Omental fat pad (tissue), 4 donors: ENCODE measurements at places on chromosomes 1 and 21.

DNA sequence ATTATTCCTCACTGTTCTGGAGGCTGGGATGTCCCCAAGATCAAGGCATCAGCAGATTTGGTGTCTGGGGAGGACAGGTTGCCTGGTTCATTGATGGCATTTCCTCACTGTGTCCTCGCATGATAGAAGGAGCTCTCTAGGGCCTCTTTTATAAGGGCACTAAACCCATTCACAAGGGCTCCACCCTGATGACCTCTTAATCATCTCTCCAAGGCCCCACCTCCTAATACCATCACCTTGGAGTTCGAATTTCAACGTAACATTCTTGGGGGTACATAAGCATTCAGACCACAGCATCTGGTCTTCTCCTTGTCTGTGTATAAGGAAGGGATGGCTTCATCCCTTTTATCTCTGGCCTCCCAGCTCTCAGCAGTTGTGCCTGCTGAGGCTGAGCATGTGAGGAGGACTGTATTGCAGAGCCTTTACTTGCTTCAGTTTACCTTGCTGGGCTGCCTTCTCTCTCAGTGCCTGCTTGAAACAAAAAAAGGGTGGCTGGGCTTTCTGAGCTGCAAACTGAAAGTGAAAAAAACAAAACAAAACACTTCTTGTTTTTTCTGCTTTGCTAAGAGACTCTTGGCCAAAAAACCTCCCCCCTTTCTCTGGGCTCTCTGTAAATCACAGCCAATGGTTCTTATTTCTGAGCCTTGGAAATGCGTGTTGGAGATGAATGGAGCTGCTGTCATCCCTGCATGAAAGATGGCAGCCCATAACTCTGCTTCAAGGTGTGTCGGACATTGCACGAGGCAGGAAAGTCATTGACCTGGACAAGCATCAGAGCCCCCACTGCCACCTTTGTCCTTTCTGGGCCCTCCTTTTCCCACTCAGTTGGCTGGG lies 75.8 kb downstream of the RHOU start:
- DNase-seq, result no peak

GRCh38 chr1:167043752-167044488 lies 46.3 kb downstream of the GPA33 start:
- no peak for DNase-seq

GRCh38 chr1:117615474-117615873 lies 9.6 kb downstream of the TENT5C start:
- no peak for DNase-seq

DNA sequence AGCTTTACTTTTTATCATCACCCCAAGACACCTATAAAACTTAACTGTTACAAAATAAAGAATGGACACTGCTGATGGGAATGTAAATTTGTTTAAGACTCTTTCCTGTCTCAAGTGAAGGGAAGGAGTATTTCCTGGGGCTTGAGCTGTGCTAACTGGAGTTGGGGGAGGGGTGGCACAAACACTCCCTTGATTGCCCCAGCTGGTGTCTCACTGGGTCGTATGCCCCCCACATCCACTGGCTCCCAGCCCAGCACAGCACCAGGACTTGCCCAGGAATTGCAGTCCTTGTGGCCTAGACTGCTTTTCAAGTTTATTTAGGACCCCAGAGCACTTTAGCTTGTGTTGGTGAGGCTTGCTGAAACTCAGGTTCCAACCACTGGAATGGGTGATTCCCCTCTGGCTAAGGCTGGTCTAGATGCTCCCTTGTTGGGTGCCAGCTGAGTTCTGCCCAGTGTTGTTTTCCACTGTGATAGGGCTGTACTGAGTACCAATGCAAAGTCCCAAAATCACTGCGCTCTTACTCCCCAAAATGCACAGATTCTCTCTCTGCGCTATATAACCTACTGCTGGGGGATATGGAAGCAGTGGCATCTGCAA lies 49.1 kb upstream of the DR1 start:
- DNase-seq, result no peak

DNA sequence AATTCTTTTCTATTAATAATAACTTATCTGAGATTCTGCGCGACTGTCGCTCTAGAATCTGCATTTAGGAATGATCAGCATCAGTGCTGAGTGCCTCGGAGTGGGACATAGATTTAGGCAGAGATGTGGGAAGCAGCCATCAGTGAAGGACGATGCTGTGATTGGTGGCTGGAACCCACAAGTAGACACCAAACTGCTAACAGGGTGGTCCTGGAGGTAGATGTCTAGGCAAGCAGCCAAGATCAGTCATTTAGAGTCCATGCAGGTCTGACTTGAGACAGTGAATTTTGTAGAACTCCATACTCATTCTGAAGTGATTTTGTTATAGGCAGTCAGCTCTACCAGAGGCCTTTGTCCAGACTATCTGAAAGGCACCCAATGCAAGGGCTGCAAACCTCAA lies 51.8 kb upstream of the LYST start:
- no peak for DNase-seq

DNA sequence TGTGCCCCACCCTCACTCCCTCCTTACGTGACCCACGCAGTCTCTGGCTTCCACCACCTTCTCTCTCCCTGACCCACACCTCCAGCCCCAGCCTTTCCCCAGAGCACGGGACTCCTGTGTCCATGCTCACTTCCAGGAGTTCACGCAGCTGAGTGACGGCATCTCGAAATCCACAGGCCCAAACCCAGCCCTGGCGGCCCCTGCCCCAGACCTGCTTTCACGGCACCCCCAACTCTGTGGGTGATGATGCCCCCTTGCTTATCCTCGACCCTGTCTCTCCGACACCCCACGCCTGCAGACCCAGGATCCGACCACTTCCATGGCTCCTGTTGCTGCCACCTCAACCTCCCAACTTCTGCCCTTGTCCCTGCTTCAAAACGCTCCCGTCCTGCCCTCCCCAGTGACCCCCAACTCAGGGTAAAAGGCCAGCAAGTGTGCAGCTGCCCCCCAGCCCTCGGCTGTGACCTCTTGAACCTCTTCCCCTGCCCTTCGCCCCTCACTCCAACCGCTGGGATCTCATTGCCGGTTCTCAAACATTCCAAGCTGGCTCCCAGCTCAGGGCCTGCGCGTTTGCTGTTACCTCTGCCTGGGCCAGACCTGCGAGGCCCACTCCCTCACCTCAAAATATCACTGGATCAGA lies 30.4 kb upstream of the LAPTM5 start:
- no peak for DNase-seq

DNA sequence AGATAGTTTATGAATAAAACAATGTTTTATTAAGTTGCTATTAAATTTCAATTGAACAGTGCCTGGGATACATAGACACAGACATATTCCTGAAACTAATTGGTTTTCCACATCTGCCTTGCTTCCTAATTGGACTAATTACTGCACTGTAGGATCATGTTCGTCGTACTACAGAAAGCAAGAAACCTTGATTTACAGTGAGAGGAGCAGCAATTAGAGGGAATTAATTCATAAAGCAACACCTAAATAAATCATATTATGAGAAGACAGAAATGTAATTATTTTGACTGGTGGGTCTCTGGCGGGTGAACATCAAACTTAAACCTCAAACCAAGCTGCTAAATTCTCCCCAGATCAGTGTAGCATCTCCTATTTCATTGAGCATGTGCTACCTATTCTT lies 124.6 kb upstream of the CAMK1G start:
- DNase-seq, result no peak

- DNase-seq, result no peak
Measured at GRCh38 chr1:167899253-167899681, 14.7 kb downstream of the ADCY10 start.

DNA sequence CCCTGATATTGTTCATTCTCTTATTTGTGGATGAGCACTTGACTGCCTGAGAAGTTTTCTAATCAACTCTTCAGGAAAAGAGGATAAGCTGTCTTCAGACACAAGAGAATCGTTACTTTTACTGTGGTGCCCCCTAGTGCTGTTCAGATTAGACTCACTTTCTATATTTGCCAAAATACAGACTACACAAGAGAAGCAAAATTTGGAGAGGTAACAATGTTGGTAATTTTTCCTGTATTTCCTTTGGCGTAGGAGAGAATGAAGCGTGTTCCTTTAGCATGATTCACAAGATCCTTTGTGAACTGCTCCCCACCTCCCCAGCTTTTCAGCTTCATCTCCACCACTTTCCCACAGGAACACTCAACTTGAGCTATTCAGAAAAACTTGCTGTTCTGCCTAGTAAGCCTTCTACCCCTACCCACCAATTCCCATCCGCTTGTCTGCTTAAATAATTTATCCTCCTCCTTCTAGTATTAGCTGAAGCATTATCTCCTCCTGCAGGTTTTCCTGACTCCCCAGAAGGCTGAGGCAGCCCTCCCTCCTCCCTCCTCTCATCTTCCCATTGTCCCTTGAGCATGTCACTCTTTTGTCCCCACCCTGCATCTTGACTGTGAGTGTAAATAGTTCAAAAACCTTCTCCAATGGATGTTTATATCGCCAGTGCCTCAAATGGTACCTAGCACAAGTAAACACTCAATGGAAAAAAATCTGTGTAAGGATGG lies 4.5 kb downstream of the TNFSF4 start:
- no peak for DNase-seq

GRCh38 chr1:11157867-11158266 lies 31.3 kb upstream of the ANGPTL7 start:
- no peak for DNase-seq

DNA sequence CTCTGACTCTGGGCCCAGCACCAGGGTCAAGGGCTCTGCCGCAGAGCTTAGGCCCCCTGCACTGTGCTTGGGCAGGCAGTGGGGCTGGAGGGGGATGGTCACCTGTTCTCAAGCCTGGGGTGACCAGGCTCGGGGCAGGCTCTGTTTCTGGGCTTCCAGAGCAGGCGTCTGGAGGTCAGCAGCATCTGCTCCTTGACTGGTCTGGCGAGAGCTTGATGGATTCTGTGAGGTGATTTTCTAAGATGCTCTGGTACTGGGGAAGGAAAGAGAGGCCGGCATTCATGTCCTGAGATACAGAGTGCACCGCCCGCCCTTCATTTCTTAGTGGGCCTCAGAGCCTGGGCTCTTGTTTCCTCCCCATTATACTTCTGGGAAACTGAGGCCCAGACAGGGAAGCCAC lies 24.5 kb downstream of the RAB7B start:
- DNase-seq, result peak; percentile 8

- DNase-seq, result no peak
Measured at GRCh38 chr21:41901099-41901498, 22.0 kb upstream of the PRDM15 start.

DNA sequence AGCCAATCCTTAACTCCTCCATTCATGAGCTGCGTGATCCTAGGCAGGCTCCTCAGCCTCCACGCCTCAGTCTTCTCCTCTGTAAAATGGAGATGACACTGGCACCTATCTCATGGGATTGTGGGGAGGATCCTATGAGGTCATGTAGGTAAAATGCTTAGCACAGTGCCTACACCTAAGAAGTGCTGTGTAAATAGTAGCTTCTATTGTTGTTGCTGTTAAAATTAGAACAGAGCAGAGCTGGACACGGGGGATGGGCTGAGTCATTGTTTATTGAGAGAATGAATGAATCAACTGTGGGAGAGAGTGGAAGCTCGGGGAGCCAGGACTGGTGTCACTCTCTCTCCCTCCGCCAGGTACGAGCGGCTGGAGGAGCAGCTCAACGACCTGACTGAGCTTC lies 43.0 kb downstream of the TMCC2 start:
- DNase-seq, result no peak

DNA sequence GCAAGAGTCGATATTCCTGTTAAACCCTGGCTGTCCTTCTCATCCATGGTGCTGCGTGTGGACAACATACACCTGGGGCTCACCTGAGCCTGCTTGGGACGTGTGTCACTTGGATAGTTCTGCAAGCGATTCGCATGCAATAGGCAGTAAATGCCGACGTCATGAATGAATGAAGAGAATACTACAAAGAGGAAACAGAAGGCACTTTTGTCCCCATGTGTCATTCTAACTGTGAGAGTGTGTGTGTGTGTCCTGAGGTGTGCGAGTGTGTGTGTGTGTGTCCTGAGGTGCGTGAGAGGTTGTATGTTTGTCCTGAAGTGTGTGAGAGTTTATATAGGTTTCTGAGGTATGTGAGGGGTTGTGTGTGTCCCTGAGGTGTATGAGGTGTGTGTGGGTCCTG lies 647 bp upstream of the TCP10L start:
- no peak for DNase-seq

DNA sequence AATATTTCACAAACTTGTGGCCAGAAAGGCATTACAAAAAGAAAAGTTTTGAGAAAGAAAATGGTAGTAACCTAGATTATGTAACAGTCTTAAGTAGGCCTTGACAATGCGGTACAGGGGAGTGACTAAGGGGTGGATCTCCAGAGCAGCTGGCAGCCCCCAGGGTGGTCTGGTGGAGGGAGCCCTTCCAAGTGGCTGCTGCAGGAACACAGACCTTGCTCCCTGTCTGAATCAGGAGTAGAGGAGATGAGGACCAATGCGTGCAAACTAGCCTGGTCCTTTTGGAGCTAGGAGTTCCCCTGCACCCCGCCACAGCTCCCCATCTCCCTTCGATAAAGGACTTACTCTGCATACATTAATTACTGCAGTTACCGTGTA lies 189.0 kb downstream of the NFIA start:
- DNase-seq, result no peak

DNA sequence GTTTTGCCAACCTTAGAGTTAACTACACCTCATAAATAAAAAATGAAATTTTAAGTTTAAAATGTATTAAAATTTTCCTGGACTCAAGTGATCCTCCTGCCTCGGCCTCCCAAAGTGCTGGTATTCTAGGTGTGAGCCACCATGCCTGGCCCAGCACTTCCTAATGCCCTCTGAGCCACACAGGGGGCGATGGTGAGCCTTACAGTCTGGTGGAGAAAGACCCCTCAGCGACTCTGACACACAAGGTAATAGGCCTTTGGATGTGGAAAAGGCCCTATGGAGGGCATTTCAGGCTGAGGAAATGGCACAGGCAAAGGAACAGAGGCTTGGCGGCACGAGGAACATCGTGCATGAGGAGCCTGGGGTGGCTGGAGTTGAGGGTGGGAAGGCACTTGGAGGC lies 6.7 kb downstream of the CITED4 start:
- no peak for DNase-seq

- no peak for DNase-seq
Measured at GRCh38 chr1:64161357-64161941, 42.0 kb upstream of the UBE2U start.

DNA sequence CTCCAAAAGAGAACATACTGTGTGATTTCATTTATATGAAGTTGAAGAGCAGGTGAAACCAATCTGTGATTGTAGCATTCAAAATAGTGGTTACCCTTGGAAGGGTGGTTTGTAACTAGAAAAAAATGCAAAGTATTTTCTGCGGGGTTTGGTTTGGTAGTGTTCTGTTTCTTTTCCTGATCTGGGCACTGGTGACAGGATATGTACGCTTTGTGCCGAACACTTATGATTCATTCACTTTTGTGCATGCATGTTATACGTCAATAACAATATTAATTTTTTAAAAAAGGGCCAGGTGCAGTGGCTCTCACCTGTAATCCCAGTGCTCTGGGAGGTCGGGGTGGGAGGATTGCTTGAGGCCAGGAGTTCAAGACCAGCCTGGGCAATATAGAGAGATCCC lies 63.8 kb downstream of the CD34 start:
- no peak for DNase-seq

DNA sequence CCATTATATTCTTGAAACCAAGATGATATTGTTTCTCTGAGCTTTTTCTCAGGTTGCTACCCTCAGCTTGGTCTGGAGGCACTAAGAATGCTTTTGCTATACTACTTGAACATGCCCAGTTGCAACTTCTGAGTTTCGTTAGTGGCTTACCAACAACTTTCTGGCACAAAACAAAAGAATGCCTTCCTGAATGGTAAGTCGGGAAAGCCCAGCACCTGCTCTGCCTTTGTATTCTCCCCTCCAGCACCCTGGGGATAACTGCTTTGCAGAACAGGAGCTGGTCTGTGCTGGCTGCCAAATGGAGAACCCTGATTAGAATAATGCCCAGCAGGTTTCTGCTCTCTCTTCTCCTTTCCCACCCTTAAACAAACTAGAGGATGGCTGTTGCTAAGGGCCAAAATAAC lies 149.3 kb downstream of the TGFB2 start:
- DNase-seq, result no peak

- DNase-seq, result no peak
Measured at GRCh38 chr1:94922761-94923331, 4.1 kb downstream of the CNN3 start.
